Ascending aorta (tissue), 2 donors: ENCODE measurements at places on chromosomes 1 and 21. TPM values are rescaled to one million over a fixed set of nuclear protein-coding genes. Genes with fewer than 3 reads are reported as not detected.

DNA sequence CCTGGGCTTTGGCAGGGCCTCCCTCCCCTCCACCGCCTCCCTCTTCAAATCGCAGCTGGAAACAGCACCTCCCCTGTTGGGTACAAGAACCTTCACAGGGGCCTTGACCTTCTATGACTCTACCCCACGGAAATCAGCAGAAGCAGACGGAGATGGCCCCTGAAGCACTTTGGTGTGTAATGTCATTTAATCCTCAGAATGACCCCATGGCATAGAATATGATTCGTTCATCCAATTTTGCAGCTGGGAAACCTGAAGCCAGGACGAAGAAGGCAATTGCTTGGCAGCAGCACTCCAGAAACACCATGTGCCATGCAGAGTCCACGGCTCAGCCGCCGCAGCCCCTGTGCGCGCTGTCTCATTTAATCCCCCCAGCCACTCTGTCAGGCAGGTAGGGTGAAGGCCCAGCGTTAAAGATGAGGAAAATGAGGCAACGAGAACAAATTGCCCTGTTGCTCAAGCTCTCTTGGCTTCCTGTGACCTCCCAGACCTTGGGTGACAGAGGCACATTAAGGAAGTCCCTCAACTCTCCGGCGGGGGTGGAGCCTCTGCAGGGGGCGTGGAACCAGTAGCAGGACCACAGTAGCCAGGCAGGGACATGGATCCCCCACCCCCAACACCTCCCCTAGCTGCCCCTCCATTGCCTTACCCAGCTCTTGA lies 25.8 kb upstream of the LAPTM5 start:
- no peak for DNase-seq

DNA sequence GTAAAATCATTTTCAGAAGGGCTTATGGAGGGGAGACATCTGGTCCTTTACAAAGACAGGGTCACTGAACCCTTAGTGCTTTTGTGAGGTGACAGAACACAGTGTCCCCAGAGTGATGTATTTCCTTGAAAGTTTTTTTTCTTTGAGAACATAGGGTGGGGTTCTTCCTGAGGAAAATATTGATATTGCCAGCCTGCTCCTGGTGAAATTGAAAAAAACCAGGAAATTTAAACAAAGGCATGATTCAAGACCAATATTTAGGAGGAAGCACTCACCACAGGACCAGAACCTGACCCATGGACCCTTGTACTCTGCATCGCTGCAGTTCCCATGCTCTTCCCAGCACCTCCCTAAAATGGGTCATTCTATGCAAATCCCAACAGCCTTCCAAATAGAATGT lies 63.7 kb downstream of the ST6GALNAC3 start:
- DNase-seq: no peak

GRCh38 chr1:176379626-176380339 lies 83.2 kb upstream of the PAPPA2 start:
- no peak for DNase-seq

KRTAP12-2 gene
- total RNA-seq: not detected

HHAT gene
- total RNA-seq: 1.2 TPM
